ENCODE measurements at places on chromosomes 6 and 20.

GRCh38 chr20:53579581-53580375 is 13.9 kb downstream of the ZNF217 start:
- no peaks in the 10 kb centered on the region for H3K27me3 ChIP-seq
- H3K36me3 ChIP-seq: peaks cover 6% of the 10 kb centered on the region
- no peaks in the 10 kb centered on the region for H3K4me1 ChIP-seq
- no peak overlapping the region for H3K27ac ChIP-seq
- DNase-seq: no peak

DNA sequence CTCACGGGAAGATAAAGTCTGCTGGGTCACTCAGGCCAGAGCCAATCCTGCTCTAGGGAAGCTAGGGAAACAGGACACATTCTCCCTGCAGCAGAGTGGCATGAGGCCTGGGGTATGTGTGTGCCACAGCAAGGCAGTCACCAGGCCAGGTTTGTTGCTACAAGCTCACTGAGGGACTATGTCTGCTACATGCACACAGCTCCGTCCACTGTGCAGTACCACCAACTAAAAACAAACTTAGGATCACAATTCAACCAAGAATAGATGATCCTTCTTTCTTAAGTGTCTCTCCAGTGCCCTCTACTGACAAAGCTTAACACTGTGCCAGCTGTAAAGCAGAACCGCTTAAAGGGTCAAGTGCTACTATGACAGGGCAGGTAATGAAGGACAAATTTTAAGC is 192.5 kb downstream of the PTPRK start:
- H3K4me1 ChIP-seq: no peaks in the 10 kb centered on the region
- no peak overlapping the region for H3K4me3 ChIP-seq
- no peak for DNase-seq
- H3K27me3 ChIP-seq: no peaks in the 10 kb centered on the region
- H3K27ac ChIP-seq: no peak overlapping the region

DNA sequence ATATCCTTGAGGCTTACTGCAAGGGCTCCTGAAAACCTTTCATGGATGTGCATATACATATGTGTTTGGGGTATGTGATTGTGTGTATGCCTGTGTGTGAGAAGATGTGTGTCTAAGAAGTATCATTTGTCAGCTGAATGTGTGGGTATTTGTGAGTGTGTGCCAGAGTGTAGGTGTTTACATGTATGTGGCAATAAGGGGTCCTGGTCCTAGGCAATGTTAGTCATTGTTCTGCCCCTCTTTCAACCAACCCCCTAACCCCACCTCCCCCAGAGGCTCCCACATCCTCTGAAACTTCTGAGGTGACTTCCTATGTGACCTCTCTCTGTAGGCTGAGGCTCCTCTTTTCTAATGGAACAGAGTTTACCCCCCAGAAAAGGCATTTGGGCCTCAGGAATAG is 186.4 kb downstream of the LRFN2 start:
- no peak overlapping the region for H3K27ac ChIP-seq
- no peak for DNase-seq
- no peak overlapping the region for H3K4me3 ChIP-seq
- no peaks in the 10 kb centered on the region for H3K4me1 ChIP-seq
- H3K27me3 ChIP-seq: no peaks in the 10 kb centered on the region

GRCh38 chr6:11822346-11822745 is 43.7 kb upstream of the ADTRP start:
- no peak for DNase-seq
- H3K4me3 ChIP-seq: no peak overlapping the region
- H3K36me3 ChIP-seq: no peaks in the 10 kb centered on the region
- H3K27ac ChIP-seq: no peak overlapping the region

GRCh38 chr20:32592022-32592421 is 6.9 kb upstream of the NOL4L start:
- no peaks in the 10 kb centered on the region for H3K36me3 ChIP-seq

DNA sequence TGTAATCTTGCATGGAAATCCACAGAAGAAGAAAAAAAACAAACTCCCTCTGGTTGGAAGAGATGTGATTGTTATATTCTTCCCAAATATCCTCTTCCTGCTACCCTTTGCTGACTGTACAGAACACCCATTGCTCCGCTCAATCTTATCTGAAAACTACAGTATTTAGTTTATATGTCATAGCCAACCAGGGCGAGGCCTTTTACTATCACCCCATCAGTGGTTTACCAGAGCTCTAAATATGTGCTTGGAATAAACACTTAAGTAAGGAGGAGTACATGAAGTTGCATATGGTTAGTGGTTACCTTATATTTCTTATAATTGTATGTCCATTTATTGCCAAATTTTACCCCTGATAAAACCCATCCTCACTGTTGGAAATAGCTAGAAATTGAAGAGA is 12.2 kb downstream of the PRL start:
- no peaks in the 10 kb centered on the region for H3K27me3 ChIP-seq
- H3K4me1 ChIP-seq: no peaks in the 10 kb centered on the region
- no peak for DNase-seq
- no peak overlapping the region for H3K27ac ChIP-seq

DNA sequence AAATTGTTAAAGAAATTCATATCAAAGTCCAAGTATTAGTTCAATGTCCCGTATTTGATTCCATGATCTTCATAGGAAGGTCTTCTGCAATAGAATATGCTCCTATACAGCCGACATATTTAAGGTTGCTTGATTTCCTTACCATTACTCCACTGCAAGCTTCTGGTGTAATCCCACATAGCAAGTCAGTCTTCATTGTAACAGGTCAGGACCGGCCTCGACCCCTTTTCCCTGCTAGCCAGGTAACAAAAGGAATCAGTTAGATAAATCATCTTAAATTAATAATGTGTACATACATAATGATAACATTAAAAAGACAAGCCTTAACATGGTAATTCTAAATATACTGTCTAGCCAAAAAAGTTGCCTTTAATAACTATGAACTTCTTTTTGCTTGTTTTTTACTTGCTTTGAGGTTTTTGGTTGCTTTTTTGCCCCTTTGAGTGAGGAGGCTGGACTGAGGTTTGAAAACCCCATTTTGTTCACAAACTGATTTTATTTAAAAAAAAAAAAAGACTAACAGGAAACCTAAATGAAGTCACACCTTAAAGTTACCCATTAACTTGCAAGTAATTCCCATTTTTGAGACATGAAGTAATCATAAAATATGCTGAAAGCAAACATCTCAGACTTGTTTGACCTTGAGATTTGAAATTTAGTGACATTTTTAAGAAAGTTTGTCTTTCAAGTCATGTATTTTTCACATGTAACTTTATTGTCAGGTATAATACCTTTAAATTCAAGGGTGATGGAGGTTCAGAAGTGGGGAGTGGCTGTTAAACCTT is 19.2 kb upstream of the SNX14 start:
- no peaks in the 10 kb centered on the region for H3K4me1 ChIP-seq
- no peaks in the 10 kb centered on the region for H3K36me3 ChIP-seq
- DNase-seq: no peak
- H3K27me3 ChIP-seq: no peaks in the 10 kb centered on the region

DNA sequence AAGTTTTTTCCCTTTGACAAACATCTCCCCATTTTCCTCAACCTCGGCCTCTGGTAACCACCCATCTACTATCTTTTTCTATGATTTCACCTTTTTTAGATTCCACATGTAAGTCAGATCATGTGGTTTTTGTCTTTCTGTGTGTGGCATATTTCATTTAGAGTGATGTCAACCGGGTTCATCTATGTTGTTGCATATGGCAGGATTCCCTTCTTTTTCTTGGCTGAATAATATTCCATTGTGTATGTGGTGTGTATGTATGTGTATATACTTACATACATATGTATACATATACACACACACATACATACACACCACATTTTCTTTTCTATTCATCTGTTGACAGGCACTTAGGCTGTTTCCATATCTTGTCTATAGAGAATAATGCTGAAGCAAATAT is 22.2 kb upstream of the PHIP start:
- H3K27me3 ChIP-seq: no peaks in the 10 kb centered on the region
- no peak overlapping the region for H3K4me3 ChIP-seq
- H3K4me1 ChIP-seq: no peaks in the 10 kb centered on the region
- DNase-seq: no peak
- H3K36me3 ChIP-seq: no peaks in the 10 kb centered on the region

DNA sequence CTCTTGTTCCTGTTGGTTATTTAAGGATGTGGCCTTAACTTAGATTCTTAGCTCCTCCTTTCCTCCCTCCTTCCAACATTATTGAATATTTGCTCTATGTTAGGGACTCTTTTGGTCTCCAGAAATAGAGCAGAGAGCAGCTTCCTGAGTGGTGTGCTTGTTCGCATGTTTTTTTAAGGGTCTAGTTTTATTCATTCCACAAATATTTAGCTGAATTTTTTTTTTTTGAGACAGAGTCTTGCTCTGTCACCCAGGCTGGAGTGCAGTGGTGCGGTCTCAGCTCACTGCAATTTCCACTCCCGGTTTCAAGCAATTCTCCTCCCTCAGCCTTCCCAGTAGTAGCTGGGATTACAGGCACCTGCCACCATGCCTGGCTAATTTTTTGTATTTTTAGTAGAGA is 169.2 kb downstream of the ZFAND3 start:
- H3K4me3 ChIP-seq: no peak overlapping the region
- no peak overlapping the region for H3K27ac ChIP-seq
- no peaks in the 10 kb centered on the region for H3K36me3 ChIP-seq
- H3K4me1 ChIP-seq: peaks cover 7% of the 10 kb centered on the region

DNA sequence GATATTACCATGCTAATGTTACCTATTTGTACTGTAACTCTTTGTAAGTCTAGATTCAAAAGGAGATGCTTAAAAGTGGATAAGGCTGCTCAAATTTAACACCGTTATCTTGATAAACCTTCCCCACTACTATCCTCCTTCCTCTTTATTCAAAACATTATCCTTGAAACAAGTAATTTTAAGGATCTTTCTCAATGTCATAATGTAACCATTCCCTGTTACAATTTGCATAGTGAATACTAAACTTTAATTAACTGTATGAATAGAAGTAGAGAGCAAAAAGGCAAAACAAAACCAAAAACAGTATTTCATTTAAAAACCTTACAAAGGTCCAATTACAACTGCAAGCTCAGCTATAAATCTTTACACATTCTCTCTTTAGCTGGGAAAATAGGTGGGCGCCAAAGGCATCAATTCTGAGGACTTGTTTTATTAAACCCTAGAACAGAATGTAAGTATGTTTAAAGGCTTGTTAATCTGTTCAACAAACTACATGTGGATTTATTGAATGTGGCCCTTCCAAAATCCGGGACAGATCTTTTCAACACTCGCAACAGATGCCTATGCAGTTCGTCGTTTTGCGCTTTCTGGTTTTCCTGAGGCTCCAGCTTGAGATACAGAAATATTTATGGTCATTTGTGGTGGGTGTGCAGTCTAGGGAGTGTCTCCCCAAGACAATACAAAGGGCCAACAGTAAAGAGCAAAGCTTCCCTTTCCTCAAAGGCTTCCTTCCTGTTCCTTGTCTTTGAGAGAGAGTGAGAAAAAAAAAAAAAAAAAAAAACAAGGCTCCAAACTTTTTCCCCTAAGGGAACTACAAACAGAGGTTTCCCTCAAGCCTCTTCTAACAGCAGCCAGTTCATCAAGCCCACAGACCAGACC is 15.1 kb downstream of the KIF13A start:
- peak overlapping the region; percentile 9 for H3K27ac ChIP-seq
- no peak for DNase-seq
- H3K4me3 ChIP-seq: no peak overlapping the region

GRCh38 chr6:64685401-64685800 is 1021.6 kb downstream of the EYS start:
- no peak overlapping the region for H3K27ac ChIP-seq
- H3K4me1 ChIP-seq: no peaks in the 10 kb centered on the region
- no peaks in the 10 kb centered on the region for H3K27me3 ChIP-seq

- H3K4me1 ChIP-seq: peaks cover 8% of the 10 kb centered on the region
- peak; percentile 87 for DNase-seq
- H3K27me3 ChIP-seq: no peaks in the 10 kb centered on the region
- no peak overlapping the region for H3K4me3 ChIP-seq
- H3K27ac ChIP-seq: peak overlapping the region; percentile 79
These were observed 50.5 kb upstream of the DST start for GRCh38 chr6:56693246-56693607.

DNA sequence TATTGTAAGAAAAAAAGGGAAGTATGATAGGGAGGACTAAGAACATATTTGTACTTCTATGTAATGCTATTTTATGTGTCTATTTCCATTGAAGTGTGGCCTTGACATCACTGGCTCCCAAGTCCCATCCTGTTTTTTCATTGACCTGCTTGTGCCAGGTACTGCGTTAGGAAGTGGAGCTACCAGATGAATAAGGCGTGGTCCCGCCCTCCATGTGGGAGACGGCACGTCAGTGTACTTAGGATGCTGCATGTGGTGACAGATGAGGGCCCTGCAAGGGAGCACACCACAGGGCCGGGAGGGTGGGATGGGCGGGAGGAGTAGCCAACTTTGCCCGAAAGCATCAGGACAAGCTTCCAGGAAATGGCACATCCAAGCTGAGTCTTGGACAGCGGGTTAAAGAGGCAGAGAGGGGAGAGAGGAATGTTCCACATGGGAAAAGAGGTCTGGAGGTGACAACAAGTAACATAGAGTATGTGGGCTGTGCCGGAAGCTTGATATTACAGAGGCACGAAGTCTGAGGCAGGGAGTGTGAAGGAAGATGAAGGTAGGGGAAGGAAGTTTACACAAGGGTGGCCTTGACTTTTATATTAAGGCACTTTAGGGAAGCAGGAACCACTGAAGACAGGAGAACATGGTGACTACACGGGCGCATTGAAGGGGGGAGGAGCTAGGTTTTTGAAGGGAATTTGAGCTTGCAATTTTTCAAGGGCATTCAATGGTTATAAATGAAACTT is 140.6 kb downstream of the MTHFD1L start:
- H3K4me1 ChIP-seq: no peaks in the 10 kb centered on the region
- no peak overlapping the region for H3K27ac ChIP-seq
- H3K27me3 ChIP-seq: no peaks in the 10 kb centered on the region
- no peak for DNase-seq
- H3K36me3 ChIP-seq: no peaks in the 10 kb centered on the region
- no peak overlapping the region for H3K4me3 ChIP-seq

- H3K36me3 ChIP-seq: no peaks in the 10 kb centered on the region
- H3K27me3 ChIP-seq: no peaks in the 10 kb centered on the region
- peak; percentile 21 for DNase-seq
- no peak overlapping the region for H3K4me3 ChIP-seq
- H3K4me1 ChIP-seq: no peaks in the 10 kb centered on the region
- H3K27ac ChIP-seq: no peak overlapping the region
These were observed 287.2 kb downstream of the TAF4 start for GRCh38 chr20:61778495-61778863.

GRCh38 chr6:46323312-46323965 is 152.7 kb upstream of the ENPP5 start:
- no peaks in the 10 kb centered on the region for H3K36me3 ChIP-seq
- no peak overlapping the region for H3K27ac ChIP-seq
- no peaks in the 10 kb centered on the region for H3K27me3 ChIP-seq
- peaks cover 15% of the 10 kb centered on the region for H3K4me1 ChIP-seq
- H3K4me3 ChIP-seq: no peak overlapping the region
- no peak for DNase-seq

Data from aorta (tissue), 5 donors.